Immature natural killer cell (primary cell): ENCODE measurements at places on chromosomes 2 and 18. TPM values are rescaled to one million over a fixed set of nuclear protein-coding genes. Genes with fewer than 3 reads are reported as not detected.

DNA sequence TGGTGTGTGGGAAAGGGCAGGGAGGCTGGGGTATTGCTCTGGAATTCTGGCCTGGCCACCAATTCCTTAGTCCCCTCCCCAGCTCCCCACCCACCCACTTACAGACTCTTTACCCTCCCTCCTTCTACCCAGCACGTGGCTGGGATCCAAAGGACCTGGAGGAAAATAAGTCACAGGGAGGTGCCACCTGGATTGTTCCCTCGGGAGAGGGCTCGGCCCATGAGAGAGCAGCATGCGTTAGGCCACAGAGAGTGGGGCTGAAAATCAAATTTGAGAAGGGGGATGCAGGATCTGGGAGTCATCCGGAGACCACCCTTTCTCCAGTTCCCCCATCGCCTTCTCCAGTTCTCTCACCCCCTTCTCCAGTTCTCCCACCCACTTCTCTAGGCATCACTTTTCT, 3.0 kb downstream of the ASPRV1 start:
- peaks cover 10% of the 10 kb centered on the region for H3K4me1 ChIP-seq
- H3K27ac ChIP-seq: no peak overlapping the region
- H3K27me3 ChIP-seq: peaks cover 4% of the 10 kb centered on the region
- no peak overlapping the region for H3K4me3 ChIP-seq

- no peak for DNase-seq
- H3K27ac ChIP-seq: peak overlapping the region; percentile 16
- peaks cover 48% of the 10 kb centered on the region for H3K4me1 ChIP-seq
- H3K4me3 ChIP-seq: no peak overlapping the region
These were observed 15.0 kb upstream of the CTAGE1 start for GRCh38 chr18:22432657-22433137.

Gene KIAA1328
- polyA plus RNA-seq: 9.4 TPM

Gene GPR35
- 0.89 TPM for polyA plus RNA-seq

DNA sequence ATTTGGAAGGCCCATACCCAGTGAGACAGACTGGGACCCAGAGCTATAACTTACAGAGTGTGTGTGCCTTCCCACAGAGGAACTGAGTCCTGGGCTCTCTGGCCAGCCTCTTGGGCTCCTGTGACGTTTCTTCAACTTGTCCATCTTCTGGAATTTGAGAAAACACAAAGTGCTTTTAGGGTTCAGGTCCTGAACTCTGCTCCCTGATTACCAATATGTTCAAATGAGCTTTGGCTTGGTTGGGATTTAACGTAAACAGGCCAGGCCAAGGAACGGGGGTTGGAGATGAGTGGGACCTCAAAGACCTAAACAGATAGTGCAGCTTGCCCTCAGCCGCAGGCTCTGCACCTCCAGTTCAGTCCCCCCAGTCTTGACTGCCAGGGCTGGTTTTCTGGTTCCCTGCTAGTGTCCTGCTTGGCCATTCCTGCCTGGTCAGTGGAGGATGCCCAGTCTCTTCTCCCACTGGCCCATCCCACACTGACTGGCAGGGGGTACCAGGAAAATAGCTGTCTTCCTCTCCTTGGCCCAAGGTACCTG, 44.9 kb downstream of the TMEM17 start:
- no peak for DNase-seq
- no peak overlapping the region for H3K27ac ChIP-seq
- H3K27me3 ChIP-seq: peaks cover 6% of the 10 kb centered on the region
- H3K36me3 ChIP-seq: no peaks in the 10 kb centered on the region
- H3K4me1 ChIP-seq: no peaks in the 10 kb centered on the region

- peaks cover 11% of the 10 kb centered on the region for H3K27me3 ChIP-seq
- H3K4me3 ChIP-seq: no peak overlapping the region
- H3K27ac ChIP-seq: no peak overlapping the region
- DNase-seq: no peak
- H3K4me1 ChIP-seq: peaks cover 6% of the 10 kb centered on the region
- H3K36me3 ChIP-seq: peaks cover 3% of the 10 kb centered on the region
These were observed 18.8 kb upstream of the BOK start for GRCh38 chr2:241539616-241540374.

DNA sequence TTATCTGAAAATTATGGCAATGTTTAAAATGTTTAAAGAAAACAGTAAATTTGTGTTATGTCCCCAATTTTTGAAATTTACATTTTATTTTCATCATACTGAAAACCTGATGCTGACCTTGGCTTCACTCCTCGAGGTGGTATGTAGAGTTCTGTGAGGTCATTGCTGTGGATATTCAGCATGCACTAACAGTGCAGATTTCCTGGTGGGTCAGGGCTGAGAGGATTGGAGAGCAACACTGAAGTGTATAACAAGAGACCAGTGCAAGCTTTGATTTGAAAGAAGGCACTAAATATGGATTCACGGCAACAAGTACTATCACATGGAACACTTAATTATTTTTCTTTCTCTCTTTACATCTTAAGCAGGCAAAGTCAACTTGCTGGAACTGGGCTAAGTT, 134.1 kb downstream of the SLC8A1 start:
- DNase-seq: no peak
- H3K27me3 ChIP-seq: peaks cover 2% of the 10 kb centered on the region
- H3K4me3 ChIP-seq: no peak overlapping the region

Gene ALK
- not detected for polyA plus RNA-seq

DNA sequence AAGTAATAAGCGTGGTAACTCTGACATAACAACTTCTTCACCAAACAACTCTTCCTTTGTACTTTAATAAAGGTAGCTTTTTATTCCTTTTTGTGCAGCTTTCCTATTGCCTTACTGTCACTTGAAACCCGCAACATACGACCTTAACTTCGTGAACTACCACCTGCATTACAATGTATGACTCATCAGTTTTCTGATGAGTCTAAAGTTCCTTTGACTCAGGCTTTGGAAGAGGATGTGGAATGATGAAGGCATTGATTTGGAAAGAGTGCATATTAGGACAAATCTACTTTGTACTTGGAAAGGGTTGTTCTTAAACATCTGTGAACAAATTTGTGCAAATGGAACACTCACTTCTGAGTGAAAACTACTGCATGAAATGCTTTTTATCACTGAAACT, 1012.1 kb downstream of the TMEM182 start:
- DNase-seq: no peak
- no peak overlapping the region for H3K4me3 ChIP-seq
- H3K4me1 ChIP-seq: no peaks in the 10 kb centered on the region
- H3K36me3 ChIP-seq: no peaks in the 10 kb centered on the region
- no peaks in the 10 kb centered on the region for H3K27me3 ChIP-seq
- no peak overlapping the region for H3K27ac ChIP-seq
